ENCODE measurements at places on chromosomes 12 and 14. TPM values are rescaled to one million over a fixed set of nuclear protein-coding genes. Genes with fewer than 3 reads are reported as not detected.

DNA sequence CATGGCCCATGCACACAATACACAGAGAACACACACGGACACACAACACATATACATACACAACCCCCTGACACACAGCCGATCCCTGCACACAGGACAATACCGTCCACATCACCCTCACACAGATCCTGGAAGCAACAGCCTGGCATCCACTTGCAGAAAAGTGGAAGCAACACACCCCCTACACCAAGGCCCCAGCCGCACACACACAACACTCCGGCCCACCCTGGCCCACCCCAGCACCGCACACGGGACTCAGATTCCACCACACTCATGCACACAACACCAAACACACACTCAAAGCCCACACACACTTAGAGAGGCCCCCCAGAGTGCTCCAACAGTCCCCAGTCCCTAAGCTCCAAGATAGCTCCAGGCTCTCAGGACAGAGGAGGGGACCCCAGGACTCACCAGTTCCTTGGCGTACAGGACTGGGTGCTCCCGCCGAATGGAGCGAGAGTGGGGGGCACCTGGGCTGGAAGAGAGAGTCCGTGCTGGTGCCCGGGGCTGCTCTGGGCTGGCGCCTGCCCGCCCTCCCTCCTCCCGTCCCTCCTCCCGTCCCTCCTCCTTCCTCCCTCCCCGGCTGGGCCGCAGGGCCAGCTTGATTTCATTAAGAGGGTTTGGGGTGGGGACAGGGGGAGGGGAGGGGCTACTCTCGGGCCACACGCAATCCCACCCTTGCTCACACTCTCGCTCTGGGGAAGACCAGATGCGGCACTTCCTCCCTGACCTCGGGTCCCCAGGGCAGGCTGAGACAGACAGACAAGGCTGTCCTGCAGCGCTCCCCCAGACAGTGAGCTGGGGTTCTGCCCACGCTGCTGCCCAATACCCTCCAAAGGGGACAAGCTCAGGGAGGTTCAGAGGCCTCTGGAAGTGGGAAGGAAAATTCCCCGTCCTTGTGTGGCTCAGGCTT is at the start of gene TMEM119:
TSS of gene TMEM119 (minus strand) at position 526 of the 913 bp plus-strand sequence. CDS start 5,701 bp downstream, outside the sequence.
- DNase-seq: no peak

- peak; percentile 77 for DNase-seq
These were observed 21.1 kb upstream of the KRT8 start for GRCh38 chr12:52925717-52926595.

The ACOT6 gene
- not detected for total RNA-seq

DNA sequence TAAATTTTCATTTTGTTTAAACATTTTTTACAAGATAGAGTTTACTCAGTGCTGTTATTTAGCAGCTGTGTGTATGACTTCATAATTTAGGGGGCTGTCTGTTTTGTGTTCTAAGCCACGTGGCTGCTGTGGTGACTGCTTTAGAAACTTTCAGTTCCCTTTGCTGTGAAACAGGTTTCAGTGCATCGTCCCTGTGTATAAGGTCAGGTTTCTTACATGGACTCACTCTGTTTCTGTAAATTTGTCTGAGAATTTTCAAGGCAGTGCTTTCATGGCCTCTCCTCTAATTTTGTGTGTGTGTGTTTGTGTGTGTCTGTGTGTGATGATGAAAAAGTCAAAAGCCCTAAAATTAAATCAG is 32.4 kb downstream of the BICD1 start:
- no peak for DNase-seq

The UBE3B gene
- total RNA-seq: 30.2 TPM

- no peak for DNase-seq
These were observed 171.3 kb upstream of the CRY1 start for GRCh38 chr12:107264667-107265066.

The C12orf54 gene
- not detected for total RNA-seq

The ZFHX2 gene
- total RNA-seq: 0.29 TPM

The ERG28 gene
- total RNA-seq: 6.4 TPM

The DDHD1 gene
- total RNA-seq: 8.5 TPM

- DNase-seq: no peak
These were observed 19.7 kb downstream of the PTPN21 start for GRCh38 chr14:88535149-88535548.

- no peak for DNase-seq
These were observed 675 bp downstream of the NEDD8 start for GRCh38 chr14:24231263-24232120.

The VWF gene
- total RNA-seq: 0.31 TPM

DNA sequence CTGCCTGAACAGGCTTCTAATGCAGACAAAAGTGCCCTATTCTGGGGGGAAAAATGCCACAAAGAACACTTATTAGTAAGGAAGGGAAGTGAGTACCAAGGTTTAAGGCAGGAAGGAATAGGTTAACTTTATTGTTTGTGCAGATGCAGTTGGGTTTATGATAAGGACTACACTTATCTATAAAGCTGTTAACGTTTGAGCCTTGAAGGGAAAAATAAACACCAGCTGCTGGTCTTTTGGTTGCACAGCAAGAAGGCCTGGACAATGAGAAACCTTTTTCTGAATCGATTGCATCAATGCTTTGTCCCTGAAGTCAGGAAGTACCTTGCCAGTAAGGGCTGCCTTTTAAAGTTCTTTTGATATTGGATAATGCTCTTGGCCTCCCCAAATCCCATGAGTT is 407.8 kb downstream of the ATP23 start:
- DNase-seq: no peak

The KRT83 gene
- 0.05 TPM for total RNA-seq

- DNase-seq: peak; percentile 65
These were observed 180.0 kb upstream of the PRMT8 start for GRCh38 chr12:3311027-3311402.

The AQP5 gene
- total RNA-seq: 0.07 TPM

The RPGRIP1 gene
- total RNA-seq: not detected

GRCh38 chr12:51887476-51888315 is at the start of gene ANKRD33:
ANKRD33 (plus strand) TSS chr12:51888103; CDS start chr12:51888187, 84 bp downstream.
- DNase-seq: no peak

- no peak for DNase-seq
These were observed 92.2 kb downstream of the PIWIL1 start for GRCh38 chr12:130429656-130430505.

- DNase-seq: no peak
These were observed 183.3 kb upstream of the KITLG start for GRCh38 chr12:88763536-88764100.

DNA sequence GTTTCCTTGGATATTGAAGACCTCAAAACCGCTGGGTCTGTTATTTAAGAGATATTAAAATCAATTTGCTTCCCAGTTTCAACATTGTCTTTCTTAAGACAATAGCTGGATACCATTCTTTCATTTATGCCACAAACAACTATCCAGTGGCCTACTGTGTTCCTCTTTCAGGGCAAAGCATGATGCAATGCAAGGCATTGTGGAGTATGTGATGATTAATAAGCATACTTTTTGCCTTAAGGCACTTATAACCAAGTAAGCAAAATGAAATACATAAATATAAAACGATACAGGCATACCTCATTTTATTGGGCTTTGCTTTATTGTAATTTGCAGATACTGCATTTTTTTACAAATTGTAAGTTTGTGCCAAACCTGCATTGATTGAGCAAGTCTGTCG is 45.5 kb downstream of the SCN8A start:
- no peak for DNase-seq

GRCh38 chr12:127143020-127143419 is 1124.0 kb upstream of the TMEM132C start:
- no peak for DNase-seq

- no peak for DNase-seq
These were observed 27.8 kb downstream of the CLIP1 start for GRCh38 chr12:122394626-122395194.

DNA sequence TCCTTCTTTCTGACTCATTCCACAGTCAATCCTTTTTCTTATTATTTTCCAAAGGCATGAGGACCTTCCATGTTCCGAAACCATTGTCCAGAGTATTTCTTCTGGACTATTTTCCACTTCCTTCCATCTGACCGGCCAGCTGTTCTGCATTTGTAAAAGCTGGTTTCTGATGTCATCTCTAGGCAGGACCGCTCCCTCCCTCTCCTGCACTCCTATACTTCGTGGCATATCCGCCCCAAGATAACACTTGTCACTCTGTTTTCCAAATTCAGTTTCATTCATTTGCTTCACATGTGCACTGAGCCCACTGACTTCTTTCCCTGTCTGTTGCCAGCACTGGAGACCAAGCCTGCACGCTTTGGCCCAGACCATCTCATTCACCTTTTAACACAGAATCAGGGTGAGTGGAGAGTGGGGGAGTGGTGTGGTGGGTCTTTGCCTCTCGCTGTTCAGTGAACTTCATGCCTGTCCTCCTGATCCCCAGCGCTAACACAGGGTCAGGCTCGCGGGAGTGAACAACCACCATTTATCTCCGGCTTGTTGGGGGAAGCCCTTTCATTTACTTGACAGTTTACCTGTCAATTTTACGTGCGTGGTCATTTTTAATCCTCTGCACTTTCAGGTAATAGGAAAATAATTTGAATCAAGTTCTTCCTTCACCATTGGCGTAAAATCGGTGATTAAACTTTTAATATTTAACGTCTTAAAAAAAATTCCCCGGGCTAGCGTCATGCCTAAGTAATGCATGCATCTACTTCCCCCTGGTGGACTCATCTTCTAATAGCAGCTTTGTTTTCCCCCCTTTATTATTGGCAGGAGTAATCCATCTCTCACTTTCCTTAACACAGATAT is 52.5 kb downstream of the C12orf75 start:
- peak; percentile 59 for DNase-seq

The TAS2R19 gene
- total RNA-seq: 1.3 TPM

DNA sequence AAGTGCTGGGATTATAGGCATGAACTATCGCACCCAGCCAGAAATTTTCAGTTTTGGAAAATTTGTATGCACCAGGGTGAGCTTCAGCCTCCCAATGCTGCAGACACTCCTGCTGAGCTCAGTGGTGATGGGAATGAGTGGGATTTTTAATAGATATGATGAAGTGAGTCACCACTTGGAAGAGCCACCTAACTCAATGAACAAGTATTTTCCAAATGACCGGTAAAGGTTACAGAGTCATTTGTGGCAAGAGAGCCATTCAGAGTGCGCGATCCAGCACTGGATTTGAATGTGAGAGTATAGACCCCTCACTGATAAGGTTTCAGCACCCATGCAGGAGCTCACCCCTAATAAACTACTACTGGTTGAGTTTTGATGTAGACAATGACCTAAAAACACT is 100.7 kb downstream of the PPP2R5C start:
- DNase-seq: peak; percentile 38

- DNase-seq: peak; percentile 62
These were observed 457.7 kb upstream of the TMEM132C start for GRCh38 chr12:127809275-127809674.

The PMEL gene
- total RNA-seq: 1.1 TPM

- no peak for DNase-seq
These were observed 46.1 kb downstream of the INTS13 start for GRCh38 chr12:26891704-26892103.

DNA sequence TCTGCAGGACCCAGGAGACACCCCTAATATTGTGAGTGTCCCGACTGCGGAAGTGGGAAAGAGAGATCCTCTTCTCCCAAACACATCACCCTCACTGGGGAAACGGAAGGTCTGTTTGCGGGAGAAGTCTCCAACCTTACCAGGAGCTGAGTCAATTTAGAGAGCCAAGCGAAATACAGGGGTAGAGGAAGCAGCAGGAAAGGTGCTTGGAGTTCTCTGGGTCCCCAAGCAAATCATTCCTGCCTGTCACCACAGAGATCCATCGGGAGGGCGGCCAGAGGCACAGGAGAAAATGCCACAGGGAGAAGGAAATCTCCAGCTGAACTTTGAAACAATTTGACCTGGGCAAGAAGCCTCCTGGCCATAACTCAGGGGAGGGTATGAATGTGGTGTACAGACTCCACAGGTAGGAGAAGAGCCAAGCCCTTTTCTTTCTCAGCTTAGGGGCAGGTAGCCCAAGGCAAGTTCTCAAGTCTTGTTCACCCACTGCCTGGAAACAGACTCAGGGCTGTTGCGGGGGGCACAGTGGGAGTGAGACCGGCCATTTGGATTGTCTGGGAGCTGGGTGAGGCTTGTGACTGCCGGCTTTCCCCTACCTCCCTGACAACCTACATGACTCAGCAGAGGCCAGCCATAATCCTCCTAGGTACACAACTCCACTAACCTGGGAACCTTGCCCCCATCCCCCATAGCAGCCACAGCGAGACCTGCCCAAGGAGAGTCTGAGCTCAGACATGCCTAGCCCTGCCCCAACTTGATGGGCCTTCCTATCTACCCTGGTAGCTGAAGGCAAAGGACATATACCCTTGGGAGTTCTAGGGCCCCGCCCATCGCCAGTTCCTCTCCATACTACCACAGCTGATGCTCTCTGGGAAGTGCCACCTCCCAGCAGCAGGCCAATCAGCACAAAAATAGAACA is 211.9 kb upstream of the ARHGAP5 start:
- DNase-seq: no peak

The NRIP2 gene
- not detected for total RNA-seq

- DNase-seq: no peak
These were observed 29.6 kb upstream of the TBPL2 start for GRCh38 chr14:55470025-55470424.

DNA sequence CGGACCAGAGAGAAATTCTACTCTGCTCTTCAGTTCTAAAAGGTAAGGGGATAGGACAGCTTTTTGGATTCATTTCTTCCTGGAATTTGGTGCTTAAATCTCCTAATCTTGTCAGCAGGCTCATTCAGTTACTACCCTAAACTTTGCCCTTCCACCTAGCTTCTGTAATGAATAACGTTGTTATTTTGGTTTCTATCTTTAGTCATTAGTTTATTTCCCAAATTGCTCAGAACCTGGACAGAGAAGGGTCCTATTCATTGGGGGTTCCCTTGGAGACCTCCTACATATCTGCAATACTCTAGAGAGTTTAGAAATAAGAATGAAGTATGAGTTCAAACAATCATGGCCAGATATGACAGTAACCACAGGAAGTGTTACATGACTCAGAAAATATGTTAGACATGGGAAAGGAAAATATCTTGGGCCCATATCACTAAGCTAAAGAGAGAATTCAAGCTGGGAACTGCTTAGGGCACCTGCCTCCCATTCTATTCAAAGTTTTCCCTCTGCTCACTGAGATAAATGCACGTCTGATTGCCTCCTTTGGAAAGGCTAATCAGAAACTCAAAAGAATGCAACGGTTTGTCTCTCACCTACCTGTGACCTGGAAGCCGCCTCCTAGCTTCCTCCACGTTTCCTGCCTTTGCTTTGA is 87.9 kb downstream of the GAS2L3 start:
- DNase-seq: peak; percentile 15

- no peak for DNase-seq
These were observed 184.0 kb downstream of the TMEM121 start for GRCh38 chr14:105710119-105711043.

DNA sequence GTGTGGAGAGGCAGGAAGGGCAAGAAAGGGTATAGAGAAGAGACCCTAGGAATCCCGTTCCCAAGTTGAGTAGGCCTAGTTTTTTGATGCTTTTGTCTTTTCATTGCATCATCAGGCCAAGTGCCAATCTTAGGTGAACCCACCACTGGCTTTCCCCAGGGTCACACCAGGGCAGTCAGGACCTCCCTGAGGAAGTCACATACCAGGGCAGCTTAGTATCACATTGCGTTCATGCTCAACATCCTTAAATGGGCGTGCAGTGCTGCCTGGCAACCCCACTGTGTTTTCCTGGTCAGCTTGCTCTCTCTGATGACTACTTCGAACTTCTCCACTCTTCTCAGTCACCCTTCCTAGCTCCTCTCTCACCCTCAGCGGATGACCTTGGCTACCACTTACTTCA is 9.0 kb downstream of the ASIC1 start:
- DNase-seq: peak; percentile 48

- DNase-seq: no peak
These were observed 14.7 kb downstream of the ZNF641 start for GRCh38 chr12:48336061-48336460.

The SLC25A47 gene
- 0.24 TPM for total RNA-seq

The CCNT1 gene
- total RNA-seq: 24.4 TPM
